ENCODE measurements at places on chromosomes 1 and 21.

GRCh38 chr21:44390886-44391285 lies 37.5 kb downstream of the TRPM2 start:
- H3K4me1 ChIP-seq: no peaks in the 10 kb centered on the region
- H3K36me3 ChIP-seq: no peaks in the 10 kb centered on the region
- DNase-seq: no peak
- no peaks in the 10 kb centered on the region for H3K27me3 ChIP-seq
- no peak overlapping the region for H3K4me3 ChIP-seq

DNA sequence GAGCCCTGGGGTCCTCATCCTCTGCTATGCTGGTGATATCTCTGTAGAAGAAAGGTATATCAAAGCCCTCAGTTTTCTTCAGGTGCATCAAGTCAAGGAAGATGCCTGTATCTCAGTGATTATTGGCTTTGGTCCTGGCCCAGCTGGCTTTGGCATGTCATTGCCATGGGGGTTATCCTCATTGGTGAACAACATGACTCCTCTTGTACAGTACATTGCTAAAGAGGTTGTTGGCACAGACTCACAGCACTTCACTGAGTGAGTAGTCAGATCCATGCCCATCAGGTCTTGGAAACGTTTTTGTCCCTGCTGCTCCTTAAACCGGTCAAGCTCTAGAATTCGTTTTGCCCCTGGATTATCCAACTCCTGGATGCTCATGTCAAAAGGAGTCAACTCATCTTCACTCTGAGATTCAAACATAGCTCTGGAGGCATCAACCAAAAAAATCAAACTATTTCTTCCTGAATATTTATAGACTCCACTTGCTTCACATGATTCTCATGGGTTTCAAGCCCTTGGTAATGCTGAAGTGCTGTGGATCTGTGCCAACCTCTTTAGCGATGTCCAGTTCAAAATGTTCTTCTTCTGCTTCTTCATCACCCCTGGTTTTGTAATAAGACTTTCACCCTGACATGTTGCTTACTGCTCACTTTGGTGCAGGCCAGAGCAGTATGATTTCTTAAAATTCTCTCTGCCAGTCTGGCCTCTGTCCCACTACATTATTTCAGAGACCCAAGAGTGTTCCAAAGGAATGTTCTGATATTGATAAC lies 43.0 kb upstream of the RAB3GAP2 start:
- DNase-seq: no peak
- no peak overlapping the region for H3K4me3 ChIP-seq
- no peak overlapping the region for H3K27ac ChIP-seq
- no peaks in the 10 kb centered on the region for H3K27me3 ChIP-seq
- no peaks in the 10 kb centered on the region for H3K36me3 ChIP-seq

GRCh38 chr1:239368436-239369109 lies 17.8 kb upstream of the CHRM3 start:
- H3K4me1 ChIP-seq: no peaks in the 10 kb centered on the region
- no peak overlapping the region for H3K4me3 ChIP-seq
- no peaks in the 10 kb centered on the region for H3K36me3 ChIP-seq
- H3K27me3 ChIP-seq: no peaks in the 10 kb centered on the region
- no peak overlapping the region for H3K27ac ChIP-seq

DNA sequence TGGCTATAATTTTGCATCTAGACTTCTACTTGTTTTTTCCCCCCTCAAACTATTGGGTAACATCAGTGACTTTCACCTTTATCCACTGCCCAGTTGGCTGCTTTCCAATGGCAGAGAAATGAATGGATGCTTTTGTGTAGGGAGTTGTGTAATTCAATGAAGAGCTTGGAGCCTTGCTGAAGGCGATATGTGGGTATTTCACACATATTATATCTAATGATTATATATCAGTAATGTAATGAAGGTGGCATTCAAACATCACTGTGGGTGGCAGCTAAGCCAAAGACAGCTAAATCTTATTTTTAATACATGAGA lies 81.2 kb downstream of the TGFB2 start:
- no peaks in the 10 kb centered on the region for H3K4me1 ChIP-seq
- no peaks in the 10 kb centered on the region for H3K27me3 ChIP-seq
- DNase-seq: no peak
- no peak overlapping the region for H3K4me3 ChIP-seq
- H3K27ac ChIP-seq: no peak overlapping the region

DNA sequence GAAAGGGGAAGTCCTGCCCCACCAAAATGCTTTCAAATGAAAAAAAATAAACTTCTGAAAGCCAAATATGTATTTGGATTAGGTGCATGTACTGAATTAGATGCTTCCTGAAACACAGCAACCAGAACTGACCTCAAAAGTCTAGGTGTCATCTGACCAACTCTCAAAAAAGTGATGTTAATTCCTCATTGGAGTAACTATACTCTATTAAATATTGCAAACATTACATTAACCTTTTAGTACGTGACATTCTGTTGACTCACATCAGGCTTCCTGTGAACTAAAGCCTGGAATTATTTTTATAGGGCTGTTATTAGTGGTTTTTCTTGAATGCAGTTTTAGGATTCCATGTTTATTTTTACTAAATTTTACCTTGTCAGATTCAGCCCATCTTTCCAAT lies 73.5 kb downstream of the ASTN1 start:
- no peak overlapping the region for H3K27ac ChIP-seq
- no peak overlapping the region for H3K4me3 ChIP-seq
- no peaks in the 10 kb centered on the region for H3K4me1 ChIP-seq
- no peaks in the 10 kb centered on the region for H3K36me3 ChIP-seq
- no peak for DNase-seq

DNA sequence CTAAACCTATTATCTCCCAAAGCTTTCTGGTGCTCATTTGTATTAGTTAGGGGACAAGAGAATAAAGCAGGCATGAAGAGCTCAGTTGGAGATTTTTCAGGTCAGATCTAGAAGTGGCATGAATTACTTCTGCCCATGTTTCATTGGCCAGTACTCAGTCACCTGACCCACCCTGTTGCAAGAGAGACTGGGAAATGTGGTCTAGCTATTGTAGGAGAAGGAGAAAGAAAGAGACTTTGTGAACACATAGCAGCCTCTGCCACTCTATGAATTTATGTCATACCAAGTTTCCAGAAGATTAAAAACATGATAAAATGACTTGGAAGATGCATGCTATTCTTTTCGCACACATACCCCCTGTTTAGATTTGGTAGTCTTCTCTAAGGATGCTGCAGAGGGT lies 302.3 kb upstream of the RUNX1 start:
- no peak overlapping the region for H3K4me3 ChIP-seq
- no peaks in the 10 kb centered on the region for H3K4me1 ChIP-seq
- DNase-seq: peak; percentile 24
- no peaks in the 10 kb centered on the region for H3K27me3 ChIP-seq
